Activated CD8-positive, alpha-beta memory T cell treated with anti-CD3 and anti-CD28 coated beads for 4 hours (primary cell): ENCODE measurements at places on chromosomes 2 and 18.

DNA sequence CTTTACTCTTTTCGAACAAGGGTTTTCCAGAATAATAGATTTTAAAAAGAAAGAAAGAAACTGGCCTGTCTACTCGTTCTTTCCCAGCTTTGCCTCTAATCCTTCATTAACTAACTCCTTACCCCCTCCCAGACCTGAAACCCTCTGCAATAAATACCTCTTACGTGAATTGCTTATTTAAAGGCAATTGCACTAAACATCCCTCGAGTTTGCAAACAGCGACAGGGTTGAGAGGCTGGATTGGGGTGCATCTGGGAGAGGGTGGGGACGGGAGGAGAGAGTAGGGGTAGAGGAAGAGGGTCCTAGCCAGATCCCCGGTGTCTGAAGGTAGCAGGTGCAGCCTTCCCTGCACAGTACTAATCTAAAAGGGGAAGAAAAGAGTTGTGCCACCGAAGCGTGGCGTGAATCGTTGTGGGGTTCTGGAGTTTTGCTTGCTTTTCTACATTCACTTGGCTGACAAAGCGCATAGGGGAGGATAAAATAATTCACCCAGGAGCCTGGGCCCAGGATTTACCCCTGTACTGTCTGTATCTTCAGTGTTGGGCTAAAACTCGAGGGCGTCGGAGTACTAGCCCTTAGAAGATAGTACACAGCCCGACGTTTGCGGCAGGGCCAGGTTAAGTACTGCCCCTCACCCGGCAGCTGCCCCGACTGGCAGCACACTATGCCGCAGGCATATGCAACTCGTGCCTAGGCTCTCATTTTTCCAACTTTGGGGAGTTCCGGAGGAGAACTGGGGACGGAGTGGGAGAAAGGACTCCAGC is 1.9 kb upstream of the NEUROD1 start:
- no peak for DNase-seq

DNA sequence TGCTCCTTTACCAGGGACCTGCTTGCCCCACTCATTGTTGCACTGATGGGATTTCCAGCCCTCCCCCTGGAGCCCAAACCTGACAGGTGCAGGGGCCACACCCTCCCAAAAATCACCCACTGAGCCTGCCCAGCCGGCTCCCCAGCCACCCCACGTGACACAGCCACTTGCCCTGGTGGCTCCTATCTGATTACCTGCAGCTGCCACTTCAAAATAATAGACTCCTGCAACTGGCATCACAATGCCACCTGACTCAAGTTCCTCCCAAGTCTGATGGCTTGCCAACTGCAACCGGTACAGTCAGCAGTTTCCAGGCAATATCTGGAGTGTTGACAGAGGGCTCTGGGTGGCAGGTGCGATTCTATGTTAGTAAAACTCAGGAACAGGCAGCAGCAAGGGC is 66.2 kb downstream of the CRACDL start:
- DNase-seq, result no peak

GRCh38 chr2:134745023-134745422 is 26.2 kb upstream of the TMEM163 start:
- DNase-seq, result no peak

DNA sequence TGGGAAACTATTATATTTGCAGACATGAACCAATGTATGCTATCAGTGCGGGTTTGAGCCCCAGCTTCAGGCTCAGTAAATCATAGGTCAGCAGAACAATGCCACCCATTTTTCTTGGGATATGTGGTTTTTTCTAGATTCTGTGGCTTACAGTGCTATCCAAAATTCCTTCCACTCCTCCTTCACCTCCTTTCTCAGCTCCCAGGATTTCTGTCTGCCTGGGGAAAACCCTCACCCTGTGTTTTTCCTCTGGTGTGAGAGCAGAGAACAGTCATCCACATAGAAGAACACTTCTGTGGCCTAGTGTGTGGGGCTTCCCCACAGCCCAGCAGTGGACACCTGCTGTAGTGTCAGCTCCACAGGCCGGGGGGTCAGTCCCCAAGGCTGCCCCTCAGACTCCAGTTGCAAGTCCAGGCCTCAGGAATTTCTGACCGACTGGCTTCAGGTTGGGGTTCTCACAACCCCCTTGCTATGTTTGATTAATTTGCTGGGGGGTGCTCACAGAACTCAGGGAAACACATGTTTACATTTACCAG is 238.2 kb downstream of the LDLRAD4 start:
- no peak for DNase-seq

GRCh38 chr2:53252115-53252514 is 515.5 kb upstream of the CHAC2 start:
- no peak for DNase-seq
